Subcutaneous adipose tissue (tissue), 4 donors: ENCODE measurements at places on chromosomes 5 and 9. TPM values are rescaled to one million over a fixed set of nuclear protein-coding genes. Genes with fewer than 3 reads are reported as not detected.

The TRIM36 gene
- 0.98 TPM for total RNA-seq

The SPOCK1 gene
- 84.6 TPM for total RNA-seq

The PTGER4 gene
- 25.3 TPM for total RNA-seq

The ADAMTS2 gene
- total RNA-seq = 26.7 TPM

The TAF11L10 gene
- total RNA-seq = not detected

The DMRT3 gene
- not detected for total RNA-seq
